SW 1271 (cell line): ENCODE measurements at places on chromosomes 7 and 10.
A peak's percentile ranks its signal among the peaks of the same experiment; 100 is the strongest.

DNA sequence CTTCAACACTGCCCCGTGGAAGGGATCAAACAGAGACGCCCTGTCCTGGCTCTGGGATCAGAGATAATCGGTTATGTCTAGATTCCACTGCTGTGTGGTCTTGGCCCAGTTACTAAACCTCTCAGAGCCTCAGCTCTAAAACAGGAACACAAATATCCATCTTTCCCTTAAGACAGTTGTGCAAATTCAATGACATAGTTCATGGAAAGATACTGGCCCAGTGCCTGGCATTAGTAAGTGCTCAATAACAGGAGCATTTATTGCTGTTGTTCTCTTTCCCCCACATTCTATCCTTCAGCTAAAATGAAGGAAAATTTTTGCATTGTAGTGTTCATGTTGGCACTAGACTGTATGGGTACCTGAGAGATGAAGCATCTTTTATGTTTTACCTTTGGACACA lies 58.6 kb downstream of the TACC2 start:
- no peak for DNase-seq

- no peak for DNase-seq
These were observed 20.6 kb downstream of the CUBN start for GRCh38 chr10:17109046-17109445.

DNA sequence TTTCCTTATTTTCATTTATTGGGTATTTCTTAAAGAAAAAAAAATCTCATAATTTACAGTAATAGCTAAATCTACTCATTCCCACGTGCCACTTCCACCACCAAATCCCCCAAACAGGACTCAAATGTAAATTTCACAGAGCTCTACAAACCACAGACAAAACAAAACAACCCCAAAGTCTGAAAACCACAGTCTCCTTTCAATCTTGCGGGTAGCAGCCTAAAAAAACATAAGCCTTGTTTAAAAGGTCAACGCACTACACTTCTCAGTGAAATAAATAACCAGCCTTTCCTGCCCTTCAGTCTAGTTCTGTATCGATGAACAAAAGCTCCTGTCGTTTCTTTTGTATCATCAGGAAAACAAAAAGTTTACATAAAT lies 121.8 kb upstream of the AFAP1L2 start:
- DNase-seq: no peak

DNA sequence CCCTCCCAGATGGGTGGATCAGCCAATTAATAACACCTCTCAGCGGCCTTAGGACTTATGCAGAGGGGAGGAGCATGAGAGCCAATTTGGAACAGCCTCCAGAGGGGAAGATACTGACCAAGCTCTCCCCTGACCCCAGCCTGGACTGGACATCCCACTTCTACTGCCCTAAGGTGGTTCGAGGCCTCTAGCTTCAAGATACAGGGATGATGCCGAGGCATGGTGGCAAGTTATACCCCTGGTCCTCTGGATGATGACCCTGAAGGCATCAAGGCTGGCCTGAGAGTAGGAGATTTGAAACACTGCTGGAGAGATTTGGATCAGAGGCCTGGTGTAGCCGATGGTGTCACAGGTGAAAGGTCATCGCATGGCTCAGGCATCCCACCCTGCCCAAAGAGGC lies 3.2 kb downstream of the CDH23 start:
- no peak for DNase-seq

DNA sequence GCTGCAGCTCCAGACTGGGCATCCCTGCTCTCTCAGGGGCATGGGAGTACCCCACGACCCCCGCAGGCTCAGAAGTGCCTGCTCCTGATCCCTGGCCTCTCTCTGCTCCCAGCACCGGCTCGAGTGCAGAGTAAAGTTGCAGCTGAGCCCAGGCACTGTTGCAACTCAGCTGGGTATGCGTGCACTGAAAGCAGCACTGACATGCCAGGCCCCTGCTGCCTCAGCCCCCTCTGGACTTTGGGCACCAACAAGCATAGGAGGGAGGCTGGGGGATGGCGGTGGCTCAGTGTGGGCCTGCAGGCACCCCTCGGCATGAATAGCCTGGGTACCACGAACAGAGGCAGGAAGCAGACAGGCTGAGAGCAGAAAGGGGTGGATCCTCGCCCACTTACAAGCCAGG lies 295.3 kb downstream of the GRM8 start:
- no peak for DNase-seq

- no peak for DNase-seq
These were observed 42.7 kb downstream of the GNAT3 start for GRCh38 chr7:80468931-80469714.

GRCh38 chr7:120925392-120925791 lies 25.2 kb upstream of the ING3 start:
- no peak for DNase-seq

GRCh38 chr10:64101606-64102263 lies 580.5 kb downstream of the REEP3 start:
- DNase-seq: no peak

DNA sequence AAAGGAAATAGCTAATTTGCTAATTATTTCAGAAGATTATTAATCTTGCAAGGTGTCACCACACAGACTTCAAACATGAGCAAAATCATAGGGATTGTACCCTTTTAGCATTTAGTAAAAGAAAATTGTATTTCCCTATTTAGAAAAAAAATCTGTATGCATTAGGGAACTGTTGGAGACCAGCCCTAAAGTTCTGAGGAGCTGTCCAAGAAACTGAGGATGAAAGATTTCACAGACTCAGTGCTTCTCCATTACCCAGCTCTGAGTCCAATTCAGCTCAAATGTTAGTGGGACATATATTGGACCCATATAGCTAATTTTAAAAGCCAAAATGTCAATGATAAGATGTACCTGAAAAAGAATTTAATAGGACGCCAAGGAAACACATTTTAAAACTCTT lies 271.7 kb downstream of the SNX10 start:
- DNase-seq: no peak

DNA sequence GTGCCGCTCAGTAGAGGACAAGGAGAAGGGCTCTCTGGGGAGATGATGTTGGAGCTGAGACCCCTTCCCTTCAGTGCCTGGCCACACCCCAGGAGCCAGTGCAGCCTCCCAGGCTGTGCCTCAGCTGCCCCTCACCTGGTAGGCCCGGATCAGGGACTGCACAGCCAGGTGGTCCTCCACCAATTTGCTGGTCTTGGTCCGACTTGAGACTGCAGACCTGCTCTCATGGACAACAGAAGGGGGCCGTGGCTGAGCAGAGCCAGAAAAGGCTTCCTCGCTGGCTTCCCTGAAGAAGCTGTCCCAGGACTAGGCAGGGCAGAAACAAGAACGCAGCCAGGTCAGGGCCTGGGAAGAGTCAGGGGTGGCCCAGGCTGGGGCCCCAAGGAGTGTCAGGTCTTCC lies 5.5 kb downstream of the OGDHL start:
- no peak for DNase-seq

- DNase-seq: peak; percentile 93
These were observed 14.6 kb upstream of the RPEL1 start for GRCh38 chr10:103231047-103231551.

GRCh38 chr10:50369931-50370330 lies 118.6 kb upstream of the ASAH2 start:
- no peak for DNase-seq

GRCh38 chr7:47314728-47315607 lies 266.9 kb downstream of the TNS3 start:
- DNase-seq: no peak

GRCh38 chr7:73373741-73374140 lies 45.8 kb downstream of the FKBP6 start:
- no peak for DNase-seq

GRCh38 chr7:102426268-102427018 lies 6.9 kb upstream of the ORAI2 start:
- no peak for DNase-seq

DNA sequence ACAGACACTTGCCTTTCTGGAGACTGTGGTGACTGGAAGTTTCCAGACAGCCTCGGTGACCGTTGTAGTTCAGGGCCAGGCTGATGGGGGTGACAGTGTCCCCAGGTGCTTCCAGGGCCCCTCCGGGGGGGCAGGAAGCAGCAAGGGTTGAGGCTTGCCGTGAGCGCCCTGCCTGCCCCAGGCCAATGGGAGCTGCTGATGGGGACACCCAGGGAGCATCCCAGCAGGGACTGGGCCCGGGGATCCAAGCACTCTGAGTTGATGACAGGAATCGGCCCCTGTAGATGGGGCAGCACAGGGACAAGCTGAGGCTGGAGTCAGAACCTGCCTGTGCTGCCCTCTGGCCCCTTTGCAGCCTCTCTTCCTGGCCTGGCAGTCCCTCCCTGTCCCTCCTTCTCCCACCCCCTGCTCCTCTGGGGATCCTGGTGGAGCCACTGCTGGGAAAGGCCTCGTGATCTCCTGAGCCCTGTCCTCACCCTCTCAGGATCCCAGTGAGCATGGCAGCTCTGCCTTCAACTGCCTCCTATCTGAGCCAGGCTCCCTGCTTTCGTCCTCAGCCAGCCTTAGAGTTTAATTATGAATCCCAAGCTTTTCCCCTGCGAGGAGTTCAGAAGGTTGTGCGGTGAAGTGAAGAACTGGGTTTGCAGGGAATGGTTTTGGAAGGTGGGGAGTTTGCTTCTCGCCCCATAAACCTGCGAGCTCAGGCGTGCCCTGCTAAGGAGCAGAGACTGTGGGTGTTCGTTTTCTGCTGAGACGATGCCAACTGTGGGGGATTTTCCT lies 84.7 kb downstream of the ADCY1 start:
- DNase-seq: no peak

DNA sequence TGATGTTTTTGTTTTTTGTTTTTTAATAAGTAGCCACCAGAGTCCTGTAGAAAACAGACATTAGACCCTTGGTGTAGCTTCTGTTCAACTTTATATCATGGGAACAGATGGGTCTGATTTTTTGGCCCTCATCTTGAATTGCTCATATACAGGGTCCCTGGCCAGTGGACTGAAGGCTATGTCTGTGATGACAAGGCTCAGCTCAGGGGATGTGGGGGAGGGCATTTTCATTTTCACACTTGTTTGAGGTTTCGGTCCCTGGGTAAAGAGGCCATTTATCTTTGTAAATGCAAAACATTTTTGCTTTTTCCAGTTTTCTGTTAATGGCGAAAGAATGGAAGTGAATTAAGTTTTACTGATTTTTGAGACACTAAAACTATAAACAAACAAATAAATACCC lies 257.6 kb upstream of the PHYHIPL start:
- DNase-seq: no peak

DNA sequence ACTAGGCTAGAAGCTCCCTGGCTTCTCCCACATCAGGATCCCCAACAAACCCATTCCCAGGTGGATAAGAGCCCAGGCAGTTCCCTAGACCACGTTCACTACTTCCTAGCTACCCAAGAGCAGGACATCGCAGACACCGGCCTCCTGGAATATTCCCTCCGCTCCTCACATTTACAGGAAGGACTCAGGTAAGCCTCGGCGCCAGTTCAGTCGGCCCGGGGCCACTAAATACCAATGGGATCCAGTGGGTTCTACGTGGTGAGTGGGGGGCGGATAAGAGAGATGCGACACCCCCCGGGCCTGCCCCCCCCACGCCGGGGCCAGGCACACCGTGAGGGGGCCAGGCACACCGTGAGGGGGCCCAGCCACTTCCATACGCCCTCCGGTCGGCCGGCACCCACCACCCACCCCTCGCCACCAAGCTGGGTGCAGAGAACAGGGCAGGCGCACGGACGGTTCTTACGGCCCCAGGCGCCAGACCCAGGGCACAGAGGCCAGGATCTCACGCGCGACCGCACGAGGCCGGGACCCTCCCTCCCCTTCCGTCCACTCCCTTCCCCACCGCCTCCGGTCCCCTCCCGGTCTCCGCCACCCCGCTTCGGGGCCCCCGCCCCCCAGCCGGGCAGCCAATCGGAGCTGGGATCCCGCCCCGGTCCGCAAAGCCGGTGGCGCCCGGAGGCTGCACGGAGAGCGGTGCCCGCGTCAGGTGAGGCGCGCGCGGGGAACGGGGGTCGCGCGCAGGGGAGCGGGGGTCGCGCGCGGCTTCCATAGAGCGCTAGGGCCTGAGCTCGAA lies at the start of gene BLVRA:
Gene BLVRA, plus strand, starts transcription at position 652 of the 793 bp plus-strand sequence. CDS start 12,479 bp downstream, outside the sequence.
- no peak for DNase-seq

DNA sequence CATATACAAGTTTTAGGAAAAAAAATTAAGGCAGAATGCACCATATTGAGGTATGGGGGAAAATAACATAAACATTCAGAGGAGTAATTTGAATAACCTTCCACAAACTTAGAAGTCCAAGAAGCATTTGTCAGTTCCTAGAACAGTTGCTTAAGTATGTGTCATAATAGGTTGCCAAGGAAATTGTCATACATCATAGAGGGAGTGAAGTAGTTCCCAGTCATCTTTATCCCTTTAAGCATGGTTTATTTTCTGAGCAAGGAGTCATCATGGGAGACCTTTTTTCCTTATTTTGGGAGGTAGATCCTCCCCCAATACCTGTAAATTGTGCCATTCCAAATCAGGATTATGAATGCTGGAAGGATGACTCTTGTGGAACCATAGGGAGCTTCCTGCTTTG lies at the start of gene SSMEM1:
Gene SSMEM1, plus strand, starts transcription at position 219 of the 400 bp plus-strand sequence. Its CDS starts 51 bp downstream, at position 270.
- DNase-seq: no peak

GRCh38 chr7:150748376-150748775 lies 11.2 kb downstream of the GIMAP5 start:
- DNase-seq: no peak

- DNase-seq: no peak
These were observed 219.3 kb downstream of the SKAP2 start for GRCh38 chr7:26645121-26645520.

GRCh38 chr7:25579778-25580075 lies 351.4 kb upstream of the NPVF start:
- DNase-seq: no peak

- no peak for DNase-seq
These were observed 370.8 kb downstream of the PLXNA4 start for GRCh38 chr7:132205509-132205908.

- no peak for DNase-seq
These were observed 16.4 kb downstream of the SH3PXD2A start for GRCh38 chr10:103838862-103839518.

- DNase-seq: no peak
These were observed 20.1 kb downstream of the TMEM168 start for GRCh38 chr7:112770051-112770450.

- DNase-seq: no peak
These were observed 19.8 kb downstream of the ITGB8 start for GRCh38 chr7:20350518-20350951.

GRCh38 chr10:43822631-43823580 lies 174.2 kb upstream of the ZNF32 start:
- DNase-seq: no peak

GRCh38 chr7:50262446-50262845 lies 42.1 kb upstream of the IKZF1 start:
- no peak for DNase-seq

DNA sequence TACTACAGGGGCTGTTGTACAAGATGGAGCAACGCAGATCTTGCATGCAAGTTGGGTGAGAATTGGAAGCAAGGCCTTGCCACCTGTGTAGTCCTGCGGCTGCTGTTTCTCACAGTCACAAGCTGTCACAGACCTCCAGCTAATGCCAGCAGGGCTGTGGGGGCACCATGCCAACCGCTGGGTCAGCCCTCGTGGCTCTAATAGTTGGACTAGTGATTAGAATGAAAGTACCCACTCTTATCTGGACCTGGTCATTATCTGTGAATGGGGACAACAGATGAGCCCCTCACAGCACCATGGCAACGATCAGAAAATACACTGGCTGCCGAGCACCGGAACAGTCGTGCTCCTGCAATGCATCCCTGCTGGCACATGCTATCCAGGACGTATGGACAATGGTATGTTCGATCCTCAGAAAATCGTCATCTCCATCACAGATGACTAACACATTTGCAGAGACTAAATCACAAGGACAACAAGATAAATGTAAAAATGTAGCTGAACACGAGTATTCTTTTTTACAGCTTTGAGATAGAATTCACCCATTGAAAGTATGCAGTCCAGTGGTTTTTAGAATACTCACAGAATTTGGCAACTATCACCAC lies 80.4 kb upstream of the CALN1 start:
- DNase-seq: no peak
